ENCODE measurements at places on chromosomes 6 and 20.

DNA sequence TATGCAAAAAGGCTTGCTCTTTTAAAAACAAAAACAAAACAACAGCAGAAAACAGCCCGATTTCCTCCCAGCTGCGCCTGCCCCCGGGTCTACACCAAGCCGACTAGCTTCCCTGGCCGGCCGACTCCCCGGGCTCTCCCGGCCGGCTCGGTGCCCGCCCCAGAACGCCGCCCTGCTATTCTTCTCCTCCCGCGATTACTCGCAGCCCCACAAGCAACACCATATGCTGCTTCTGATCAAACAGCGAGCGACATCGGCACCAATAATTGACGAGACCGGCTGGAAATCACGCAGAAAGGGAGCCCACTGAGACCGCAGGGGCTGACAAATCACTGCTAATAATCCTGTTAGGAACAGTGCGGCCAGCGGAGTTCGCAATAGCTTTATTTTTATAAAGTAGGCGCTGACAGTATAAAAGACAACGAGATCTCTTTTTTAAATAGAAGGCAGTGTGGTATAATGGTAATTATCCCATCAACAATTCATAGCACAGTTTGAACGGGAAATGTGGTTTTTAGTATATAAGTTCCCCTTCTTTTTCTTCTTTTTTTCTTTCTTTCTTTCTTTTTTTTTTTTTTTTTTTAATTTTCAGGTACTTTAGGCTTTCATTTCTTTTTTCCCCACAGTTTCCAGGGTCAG is 3.3 kb downstream of the SIM1 start:
- DNase-seq: no peak

DNA sequence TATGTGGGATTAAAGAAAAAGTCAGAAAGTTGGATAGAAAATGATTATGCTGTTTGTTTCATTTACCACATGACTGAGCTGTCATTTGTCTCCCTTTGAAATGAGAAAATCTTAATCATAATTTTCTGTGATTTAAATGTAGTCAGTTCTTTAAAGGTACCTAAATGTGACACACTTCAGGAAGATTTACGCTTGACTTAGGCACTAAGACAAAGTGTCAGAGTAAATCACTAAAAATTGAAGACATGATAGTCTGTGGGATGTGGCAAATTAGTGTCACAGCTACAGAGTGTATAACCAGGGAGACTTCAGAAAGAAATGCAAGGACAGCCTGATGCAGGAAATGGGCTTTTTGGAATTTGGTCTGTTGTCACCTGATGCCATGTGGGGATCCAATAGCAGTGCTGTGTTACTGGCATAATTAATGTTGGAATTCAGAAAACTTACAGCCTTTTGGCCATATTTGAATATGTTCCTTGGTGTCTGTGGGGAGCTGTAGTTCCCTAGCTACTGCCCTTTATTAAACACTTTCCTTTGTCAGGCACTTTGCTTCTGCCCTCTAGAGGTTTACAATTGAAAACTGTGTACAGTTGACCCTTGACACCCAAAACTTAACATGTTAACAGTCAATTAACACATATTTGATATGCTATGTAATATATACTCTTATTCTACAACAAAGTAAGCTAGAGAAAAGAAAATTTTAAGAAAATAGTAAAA is 493.8 kb downstream of the UTRN start:
- DNase-seq: no peak

- no peak for DNase-seq
Observed at GRCh38 chr6:81909162-81909561, 156.7 kb upstream of the TENT5A start.

DNA sequence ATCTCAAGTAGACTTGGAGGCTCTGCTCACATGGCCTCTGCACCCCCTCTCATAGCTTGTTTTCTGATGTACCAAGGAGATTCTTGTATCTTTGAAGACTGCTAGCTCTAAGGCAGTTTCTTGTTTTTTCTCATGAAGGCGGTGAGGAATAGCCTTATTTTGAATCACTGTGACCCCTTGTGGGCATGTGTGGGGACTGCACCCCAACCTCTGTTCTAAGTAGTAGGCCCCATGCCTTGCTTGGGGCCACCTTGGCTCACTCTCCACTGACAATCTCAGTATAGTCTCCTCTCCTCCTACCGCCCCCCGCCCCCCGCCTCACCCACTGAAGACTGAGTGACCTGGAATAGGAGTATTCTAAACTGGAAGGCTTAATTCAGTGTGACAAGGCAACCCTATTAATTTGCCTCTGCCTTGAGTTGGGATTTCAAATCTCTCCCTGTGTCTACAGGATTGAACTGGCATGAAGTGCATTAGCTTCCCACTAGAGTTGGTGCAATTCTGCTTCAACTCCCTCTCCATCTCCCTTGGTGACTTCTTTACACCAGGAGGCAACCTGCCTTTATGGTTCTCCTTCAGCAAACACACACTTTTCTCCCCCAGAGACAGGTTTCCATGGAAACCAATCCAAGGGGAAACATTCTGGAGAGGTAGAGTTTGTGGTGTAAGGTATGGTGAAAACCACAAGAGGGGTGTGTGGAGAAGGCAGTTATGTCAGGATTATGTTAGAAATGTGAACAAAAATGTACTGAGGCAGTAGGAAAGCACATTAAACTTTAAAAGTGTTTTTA is 75.4 kb upstream of the ECI2 start:
- peak; percentile 74 for DNase-seq

DNA sequence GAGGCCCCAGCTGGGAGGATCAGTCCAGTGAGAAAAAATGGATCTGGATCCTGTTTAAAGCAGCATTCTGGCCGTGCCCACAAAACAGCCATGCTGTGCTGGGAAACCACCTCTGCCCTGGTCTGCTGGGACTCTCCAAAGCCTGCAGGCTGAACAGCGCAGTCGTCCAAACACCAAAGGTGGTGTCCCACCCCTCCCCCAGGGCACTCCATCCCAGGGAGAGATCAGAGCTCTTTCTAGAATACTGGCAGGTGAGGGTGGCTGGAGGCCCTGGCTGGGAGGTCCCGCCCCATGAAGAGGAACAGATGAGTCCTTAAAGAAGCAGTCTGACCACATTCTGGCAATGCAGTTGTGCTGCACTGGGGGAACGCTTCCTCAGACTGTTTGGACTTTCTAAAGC is 84.6 kb downstream of the MRAP2 start:
- DNase-seq: no peak

DNA sequence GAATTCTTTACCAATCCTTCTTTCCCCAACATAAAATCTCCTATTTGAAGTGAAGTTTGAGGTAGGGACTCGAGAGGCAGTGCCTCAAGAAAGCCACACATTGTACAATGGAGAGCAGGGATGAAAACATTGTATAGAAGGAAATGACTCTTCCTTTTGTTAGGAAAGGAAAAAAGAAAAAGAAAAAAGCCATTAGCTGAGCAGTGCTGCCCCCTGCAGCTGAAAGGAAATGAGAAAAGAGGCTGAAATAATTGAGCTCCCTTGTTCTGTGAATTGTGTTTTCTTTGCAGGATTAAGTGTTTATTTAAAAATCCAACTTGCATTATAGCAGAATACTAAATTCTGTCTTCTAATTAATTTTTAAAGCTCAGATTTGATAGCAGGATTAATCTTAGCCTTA is 162.9 kb upstream of the SASH1 start:
- peak; percentile 8 for DNase-seq

GRCh38 chr20:49594143-49594930 is 26.4 kb upstream of the PTGIS start:
- peak; percentile 66 for DNase-seq

DNA sequence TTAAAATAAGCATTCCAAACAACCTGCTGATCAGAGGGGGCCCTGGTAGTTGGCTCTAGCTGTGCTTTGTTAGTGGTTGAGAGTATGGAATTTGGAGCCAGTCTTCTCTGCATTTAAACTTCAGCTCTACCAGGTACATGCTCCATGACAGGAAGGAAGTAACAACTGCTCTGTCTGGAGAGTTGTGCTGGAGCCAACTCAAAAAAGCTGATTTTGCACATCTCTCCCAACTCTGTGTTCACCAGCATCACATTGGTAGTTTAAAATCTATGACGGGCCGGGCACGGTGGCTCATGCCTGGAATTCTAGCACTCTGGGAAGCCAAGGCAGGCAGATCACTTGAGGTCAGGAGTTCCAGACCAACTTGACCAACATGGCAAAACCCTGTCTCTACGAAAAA is 68.8 kb upstream of the BMP2 start:
- no peak for DNase-seq

- no peak for DNase-seq
Observed at GRCh38 chr6:100343316-100344077, 121.2 kb downstream of the SIM1 start.

DNA sequence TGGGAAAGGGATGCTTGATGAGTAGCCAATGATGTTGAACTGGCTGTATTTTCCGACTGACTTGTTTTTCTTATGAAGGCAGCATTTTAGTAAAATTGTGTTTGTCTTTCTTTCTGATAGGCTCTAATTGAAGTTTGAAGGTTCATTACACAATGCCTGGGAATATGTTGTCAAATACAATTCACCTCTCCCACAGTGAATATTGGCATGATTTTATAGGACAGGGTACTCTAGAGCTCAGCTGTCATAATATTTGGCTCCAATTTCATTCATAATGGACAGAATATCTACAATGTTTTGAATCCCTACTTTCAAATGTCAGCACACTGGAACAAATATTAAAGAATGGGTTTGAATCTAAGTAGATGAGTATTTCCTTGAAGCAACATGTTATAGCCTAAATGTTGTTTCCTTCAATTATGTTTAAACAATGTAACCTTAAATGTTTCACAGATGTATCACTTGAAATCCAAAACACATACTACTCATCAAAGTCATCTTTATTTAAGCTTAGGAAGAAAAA is 81.4 kb downstream of the LAMA2 start:
- DNase-seq: no peak

- DNase-seq: no peak
Observed at GRCh38 chr20:38325905-38326304, 20.4 kb upstream of the LBP start.

DNA sequence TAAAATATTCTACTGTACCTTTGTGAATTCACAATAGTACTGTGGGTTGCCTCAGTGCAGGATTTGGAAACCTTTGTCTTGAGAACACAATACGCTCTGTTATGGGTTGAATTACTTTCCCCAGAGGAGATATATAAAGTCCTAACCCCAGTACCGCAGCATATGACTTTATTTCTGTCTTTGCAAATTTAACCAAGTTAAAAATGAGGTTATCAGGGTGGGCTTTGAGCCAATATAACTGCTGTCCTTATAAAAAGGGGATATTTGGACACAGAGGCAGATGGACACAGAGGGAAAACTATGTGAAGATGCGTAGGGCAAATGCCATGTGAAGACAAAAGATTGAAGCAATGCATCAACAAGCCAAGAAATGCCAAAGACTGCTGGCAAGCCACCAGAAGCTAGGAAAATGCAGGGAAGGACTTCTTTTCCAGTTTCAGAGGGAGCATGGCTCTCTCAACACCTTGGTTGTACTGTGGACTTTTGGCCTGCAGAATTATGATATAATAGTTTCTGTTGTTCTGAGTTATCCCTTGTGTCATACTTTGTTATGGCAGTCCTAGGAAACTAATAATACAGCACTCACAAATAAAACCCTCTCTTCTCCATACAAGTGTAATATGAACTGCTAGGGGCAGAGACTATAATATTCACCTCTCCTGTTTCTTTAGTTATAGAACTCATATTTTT is 292.6 kb upstream of the SPTLC3 start:
- no peak for DNase-seq

- DNase-seq: no peak
Observed at GRCh38 chr20:5608104-5608441, 142.1 kb upstream of the SHLD1 start.

Measured in stimulated activated CD4-positive, alpha-beta T cell treated with anti-CD3 and anti-CD28 coated beads, Interleukin-2, amount 100 ng/mL, for 24 hours (primary cell).